ENCODE measurements at places on chromosomes 6 and 20. TPM values are rescaled to one million over a fixed set of nuclear protein-coding genes. Genes with fewer than 3 reads are reported as not detected.

- DNase-seq, result no peak
- no peaks in the 10 kb centered on the region for H3K4me1 ChIP-seq
- no peak overlapping the region for H3K4me3 ChIP-seq
- H3K27me3 ChIP-seq, result no peaks in the 10 kb centered on the region
- H3K36me3 ChIP-seq, result peaks cover 23% of the 10 kb centered on the region
- H3K27ac ChIP-seq, result no peak overlapping the region
Measured at GRCh38 chr20:35643045-35643444, 21.7 kb downstream of the CPNE1 start.

- H3K27ac ChIP-seq, result no peak overlapping the region
- no peaks in the 10 kb centered on the region for H3K36me3 ChIP-seq
- no peak overlapping the region for H3K4me3 ChIP-seq
- no peaks in the 10 kb centered on the region for H3K27me3 ChIP-seq
- no peak for DNase-seq
Measured at GRCh38 chr6:92849636-92850035, 569.7 kb downstream of the EPHA7 start.

DNA sequence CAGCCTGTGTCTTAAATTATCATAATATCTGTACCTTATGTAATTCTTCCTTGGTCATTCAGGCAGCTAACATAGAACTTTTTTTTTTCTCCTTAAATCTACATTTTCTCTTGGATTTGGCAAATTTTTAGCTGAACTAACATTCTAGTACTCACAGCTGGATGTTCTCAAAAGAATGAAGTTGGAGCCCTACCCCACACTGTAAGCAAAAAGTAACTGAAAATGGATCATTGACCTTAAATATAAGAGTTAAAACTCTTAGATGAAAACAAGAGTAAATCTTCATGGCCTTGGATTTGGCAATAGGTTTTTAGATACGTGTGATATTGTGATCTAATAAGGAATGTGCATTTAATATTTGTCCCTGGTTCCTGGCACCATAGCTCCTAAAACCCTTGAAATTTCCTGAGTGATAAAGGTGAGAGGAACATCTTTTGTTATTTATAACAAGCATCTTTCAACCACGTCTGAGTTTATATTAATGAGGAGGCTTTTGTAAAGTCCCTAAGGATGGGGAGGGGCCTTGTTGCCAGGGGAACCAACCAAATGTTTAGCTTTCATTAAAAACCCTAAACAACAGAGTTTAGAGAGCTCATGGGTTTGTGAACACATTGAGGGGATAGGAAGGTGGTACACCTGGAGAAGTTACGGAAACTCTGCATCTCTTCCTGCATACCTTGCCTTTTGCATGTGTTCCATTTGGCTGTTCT, 106.1 kb upstream of the ADGRF4 start:
- no peak for DNase-seq
- H3K4me1 ChIP-seq, result peaks cover 2% of the 10 kb centered on the region
- H3K4me3 ChIP-seq, result no peak overlapping the region
- no peak overlapping the region for H3K27ac ChIP-seq

GRCh38 chr6:13286181-13286580, 42.2 kb downstream of the TBC1D7 start:
- H3K4me1 ChIP-seq, result no peaks in the 10 kb centered on the region
- H3K27ac ChIP-seq, result no peak overlapping the region
- no peak for DNase-seq
- H3K27me3 ChIP-seq, result no peaks in the 10 kb centered on the region

DNA sequence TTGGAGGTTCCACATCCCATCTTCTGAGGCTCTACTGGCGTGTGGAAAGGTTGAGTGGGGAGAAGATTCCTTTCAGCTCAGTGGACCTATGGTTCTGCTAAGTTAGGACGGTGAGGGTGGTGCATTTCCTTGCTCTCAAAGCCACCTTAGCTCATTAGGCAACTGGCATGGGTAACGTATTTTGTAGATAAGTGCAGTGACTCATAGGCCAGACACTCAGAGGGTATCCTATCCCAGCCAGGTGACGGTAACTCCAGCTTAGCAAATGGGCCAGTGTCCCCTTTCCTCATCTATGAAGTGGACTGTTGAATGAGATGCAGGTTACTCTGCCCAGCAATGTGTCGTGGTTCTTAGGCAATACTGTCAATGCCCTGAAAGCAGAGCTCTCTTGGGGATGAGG, 3.7 kb downstream of the RPS6KA2 start:
- peaks cover 8% of the 10 kb centered on the region for H3K36me3 ChIP-seq
- H3K27ac ChIP-seq, result no peak overlapping the region
- H3K4me1 ChIP-seq, result peaks cover 37% of the 10 kb centered on the region
- H3K27me3 ChIP-seq, result no peaks in the 10 kb centered on the region
- no peak for DNase-seq
- H3K4me3 ChIP-seq, result no peak overlapping the region

DNA sequence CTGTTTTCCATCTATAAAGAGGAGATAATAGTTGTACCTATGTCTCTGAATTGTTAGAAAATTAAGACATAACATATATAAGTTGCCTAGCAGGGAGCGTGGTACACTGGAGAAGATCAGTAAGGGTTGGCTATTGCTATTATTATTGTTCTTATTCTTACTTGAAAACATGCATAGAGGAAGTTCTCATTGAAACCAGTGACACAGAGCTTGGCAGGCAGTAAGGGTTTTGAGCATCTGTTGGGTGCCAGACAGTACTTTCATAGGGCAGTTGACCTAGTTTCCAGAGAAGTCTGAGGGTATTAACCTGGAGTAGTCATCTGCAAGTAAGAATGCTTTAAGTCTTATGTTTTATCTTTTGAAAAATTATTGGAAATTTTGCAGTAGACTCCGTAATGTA, 13.3 kb upstream of the SGK1 start:
- H3K4me3 ChIP-seq, result no peak overlapping the region
- H3K4me1 ChIP-seq, result no peaks in the 10 kb centered on the region
- H3K27me3 ChIP-seq, result no peaks in the 10 kb centered on the region
- no peaks in the 10 kb centered on the region for H3K36me3 ChIP-seq

The FAM83B gene
- not detected for total RNA-seq

The CYP39A1 gene
- total RNA-seq, result 2.1 TPM

The GPR31 gene
- total RNA-seq, result not detected

The LY6G6D gene
- total RNA-seq, result not detected

The C2 gene
- total RNA-seq, result 0.47 TPM

The SCRT2 gene
- total RNA-seq, result not detected
